ENCODE measurements at places on chromosomes 4 and X. TPM values are rescaled to one million over a fixed set of nuclear protein-coding genes. Genes with fewer than 3 reads are reported as not detected.

- DNase-seq: no peak
Observed at GRCh38 chr4:71639380-71639779, 144.5 kb downstream of the GC start.

DNA sequence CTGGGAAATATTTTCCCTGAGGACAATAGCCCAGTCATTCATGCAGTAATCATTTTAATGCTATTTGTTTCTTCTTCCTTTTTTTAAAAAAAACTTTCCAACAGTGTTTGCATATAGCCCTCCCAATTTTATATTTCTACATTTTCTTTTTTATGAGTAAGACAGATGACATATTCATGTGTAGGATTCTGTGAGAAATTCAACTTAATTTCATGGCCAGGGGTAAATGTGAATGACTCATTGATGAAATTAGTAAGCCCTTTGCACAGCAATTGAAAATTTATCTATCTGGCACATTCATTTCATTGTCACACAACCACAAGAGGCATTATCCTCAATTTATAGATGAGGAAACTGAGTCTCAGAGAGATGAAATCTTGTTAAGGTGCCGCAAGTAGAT lies 13.7 kb upstream of the SMIM20 start:
- DNase-seq: no peak

DNA sequence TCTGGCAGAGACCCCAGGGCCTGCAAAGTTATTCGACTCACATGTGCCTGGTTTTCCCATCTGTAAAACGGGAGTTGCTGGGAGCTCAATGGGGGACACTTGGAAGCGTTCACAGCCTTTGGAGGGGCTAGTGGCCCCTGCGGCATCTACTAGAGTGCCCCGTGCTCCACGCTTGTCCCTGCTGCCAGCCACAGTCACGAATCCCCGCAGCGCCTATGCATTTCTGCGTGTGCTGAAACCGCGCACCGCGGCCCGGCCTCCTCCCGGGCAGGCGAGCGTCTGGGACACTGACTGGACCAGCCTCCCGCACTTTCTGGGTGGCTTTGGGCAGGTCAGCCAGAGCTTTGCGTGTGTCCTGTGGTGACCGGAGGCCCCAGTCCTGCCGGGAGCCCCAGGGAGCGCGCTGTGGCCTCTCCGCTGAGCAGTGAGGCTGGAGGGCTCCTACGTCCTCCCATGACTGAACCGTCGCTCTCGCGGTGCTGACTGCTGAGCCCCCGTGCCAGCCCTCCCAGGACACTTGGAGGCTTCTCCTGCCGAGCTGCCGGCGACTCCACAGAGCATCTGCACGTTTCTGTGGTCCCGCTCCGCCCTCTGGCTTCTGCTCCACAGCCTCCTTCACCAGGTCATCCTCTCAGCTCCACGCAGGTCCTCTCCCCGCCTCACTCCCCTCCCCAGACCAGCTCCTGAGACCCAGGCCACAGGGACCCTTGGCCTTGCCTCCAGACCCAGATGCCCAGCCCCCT lies 36.3 kb downstream of the PIGG start:
- DNase-seq: no peak

DNA sequence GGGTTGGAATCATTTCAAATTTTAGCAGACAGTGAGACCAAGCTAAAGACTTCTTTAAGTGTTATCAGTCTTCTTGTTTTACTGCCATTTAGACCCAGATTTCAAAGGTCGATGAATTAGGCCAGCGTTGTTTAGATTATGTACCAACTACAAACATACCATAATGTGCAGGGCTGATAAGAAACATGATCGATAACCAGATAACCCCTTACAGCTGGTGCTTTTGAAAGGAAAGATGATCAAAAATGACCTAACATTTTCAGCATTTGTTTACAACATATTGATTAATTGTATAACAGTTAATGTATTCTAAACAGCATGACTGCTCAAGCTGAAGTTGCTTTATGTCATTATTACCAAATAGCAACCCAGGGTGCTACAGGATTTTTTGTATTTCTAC lies 400.4 kb upstream of the FAM241A start:
- DNase-seq: no peak

GRCh38 chrX:11374570-11374969 lies 81.4 kb downstream of the AMELX start:
- DNase-seq: no peak

VCX3B gene
- polyA plus RNA-seq: not detected

- no peak for DNase-seq
Observed at GRCh38 chr4:95410387-95410977, 138.3 kb downstream of the UNC5C start.

OPHN1 gene
- 8.5 TPM for polyA plus RNA-seq

DNA sequence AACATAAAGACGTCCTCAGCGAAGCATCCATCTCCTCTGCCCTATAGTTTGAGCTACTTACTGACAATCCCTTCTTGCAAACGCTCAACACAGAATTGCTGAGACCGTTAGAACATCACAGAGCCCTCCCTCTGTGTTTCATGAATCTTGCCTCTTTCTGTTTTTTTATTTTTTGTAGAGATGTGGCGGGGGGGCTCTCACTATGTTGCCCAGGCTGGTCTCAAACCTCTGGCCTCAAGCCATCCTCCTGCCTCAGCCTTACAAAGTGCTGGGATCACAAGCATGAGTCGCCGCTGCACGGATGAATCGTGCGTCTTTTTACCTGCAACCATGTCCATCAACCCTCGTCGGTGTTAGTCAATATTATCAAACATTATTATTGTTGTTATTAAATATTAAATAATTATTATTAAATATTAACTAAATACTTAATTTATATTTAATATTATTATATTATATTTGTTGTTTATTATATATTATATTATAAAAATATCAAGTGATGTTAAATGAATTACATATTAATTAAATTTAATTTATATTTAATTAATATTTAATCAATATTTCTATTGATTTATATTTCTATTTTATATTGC lies 200.7 kb downstream of the CRLF2 start:
- peak; percentile 9 for DNase-seq

DNA sequence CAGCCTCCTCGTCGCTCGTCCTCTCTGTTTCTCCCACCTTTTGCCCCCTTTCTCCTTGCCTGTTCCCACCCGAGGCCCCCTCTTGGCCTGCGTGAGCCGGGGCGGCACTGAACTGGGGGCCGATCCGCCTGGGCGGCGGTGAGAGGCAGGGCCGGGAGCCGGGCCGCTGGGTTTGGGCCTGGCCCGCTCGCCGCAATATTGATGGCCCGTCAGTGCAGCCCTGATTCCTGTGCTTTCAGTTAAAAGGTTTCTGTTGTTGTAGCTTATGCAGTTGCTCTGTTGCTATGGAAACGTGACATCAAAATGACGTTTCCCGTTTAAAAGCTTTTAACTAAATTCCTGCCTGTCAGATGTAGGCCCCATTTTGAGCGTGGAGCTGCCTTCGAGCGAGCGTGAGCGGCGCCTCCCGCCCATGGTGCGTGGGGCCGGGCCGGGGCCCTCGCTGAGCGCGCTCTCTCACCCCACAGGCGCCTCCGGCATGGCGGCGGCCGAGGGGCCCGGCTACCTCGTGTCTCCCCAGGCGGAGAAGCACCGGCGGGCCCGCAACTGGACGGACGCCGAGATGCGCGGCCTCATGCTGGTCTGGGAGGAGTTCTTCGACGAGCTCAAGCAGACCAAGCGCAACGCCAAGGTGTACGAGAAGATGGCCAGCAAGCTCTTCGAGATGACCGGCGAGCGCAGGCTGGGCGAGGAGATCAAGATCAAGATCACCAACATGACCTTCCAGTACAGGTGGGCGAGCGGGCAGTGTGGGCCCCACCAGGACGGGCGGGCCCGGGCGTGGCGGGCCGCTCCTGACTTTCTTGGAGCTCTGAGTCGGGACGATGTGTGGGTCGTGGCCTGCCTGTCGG lies at the start of gene MSANTD1:
Gene MSANTD1 (plus strand): TSS at position 349 of the 851 bp plus-strand sequence. CDS start 64 bp downstream, at position 413.
- no peak for DNase-seq

GRCh38 chr4:181538431-181538830 lies 704.8 kb upstream of the TENM3 start:
- DNase-seq: no peak

- no peak for DNase-seq
Observed at GRCh38 chr4:117420948-117421347, 335.6 kb upstream of the TRAM1L1 start.

DNA sequence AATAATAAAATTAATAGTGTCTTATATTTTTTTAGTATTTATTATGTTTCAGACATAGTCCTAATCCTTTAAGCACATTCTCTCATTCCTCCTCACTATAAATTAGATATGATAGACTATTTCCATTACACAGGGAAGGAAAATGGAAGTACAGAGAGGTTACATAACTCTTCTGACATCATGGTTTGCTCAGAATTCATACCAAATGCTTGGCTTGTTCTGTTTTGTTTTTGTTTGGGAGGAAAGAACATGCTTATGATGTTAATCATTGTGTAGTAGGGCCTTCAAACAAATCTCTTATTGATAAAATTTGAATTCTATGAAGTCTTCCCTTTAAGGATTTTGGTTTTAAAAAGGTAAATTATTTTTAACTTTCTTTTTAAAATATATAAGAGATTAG lies 59.5 kb downstream of the RXFP1 start:
- DNase-seq: no peak

GRCh38 chr4:102574317-102574716 lies 73.2 kb downstream of the NFKB1 start:
- no peak for DNase-seq

DNA sequence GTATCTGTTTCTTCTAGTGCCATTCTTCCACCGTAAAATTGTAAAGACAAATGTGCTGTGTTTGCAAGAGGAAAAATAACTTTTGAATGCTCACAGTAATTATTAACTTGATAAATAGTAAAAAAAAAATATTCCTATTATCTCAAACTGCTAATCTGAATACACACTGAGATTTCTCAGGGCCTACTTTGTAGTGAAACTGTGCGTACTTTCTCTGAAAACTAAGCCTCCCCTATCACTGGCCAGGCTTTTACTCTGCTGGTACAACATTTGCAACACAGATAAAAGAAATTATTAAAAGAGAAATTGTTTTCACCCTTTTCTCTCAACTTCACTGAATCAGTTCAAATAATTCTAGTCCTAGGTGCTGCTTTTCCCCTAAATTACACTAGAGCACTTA lies 137.3 kb downstream of the PRDM5 start:
- DNase-seq: no peak

DNA sequence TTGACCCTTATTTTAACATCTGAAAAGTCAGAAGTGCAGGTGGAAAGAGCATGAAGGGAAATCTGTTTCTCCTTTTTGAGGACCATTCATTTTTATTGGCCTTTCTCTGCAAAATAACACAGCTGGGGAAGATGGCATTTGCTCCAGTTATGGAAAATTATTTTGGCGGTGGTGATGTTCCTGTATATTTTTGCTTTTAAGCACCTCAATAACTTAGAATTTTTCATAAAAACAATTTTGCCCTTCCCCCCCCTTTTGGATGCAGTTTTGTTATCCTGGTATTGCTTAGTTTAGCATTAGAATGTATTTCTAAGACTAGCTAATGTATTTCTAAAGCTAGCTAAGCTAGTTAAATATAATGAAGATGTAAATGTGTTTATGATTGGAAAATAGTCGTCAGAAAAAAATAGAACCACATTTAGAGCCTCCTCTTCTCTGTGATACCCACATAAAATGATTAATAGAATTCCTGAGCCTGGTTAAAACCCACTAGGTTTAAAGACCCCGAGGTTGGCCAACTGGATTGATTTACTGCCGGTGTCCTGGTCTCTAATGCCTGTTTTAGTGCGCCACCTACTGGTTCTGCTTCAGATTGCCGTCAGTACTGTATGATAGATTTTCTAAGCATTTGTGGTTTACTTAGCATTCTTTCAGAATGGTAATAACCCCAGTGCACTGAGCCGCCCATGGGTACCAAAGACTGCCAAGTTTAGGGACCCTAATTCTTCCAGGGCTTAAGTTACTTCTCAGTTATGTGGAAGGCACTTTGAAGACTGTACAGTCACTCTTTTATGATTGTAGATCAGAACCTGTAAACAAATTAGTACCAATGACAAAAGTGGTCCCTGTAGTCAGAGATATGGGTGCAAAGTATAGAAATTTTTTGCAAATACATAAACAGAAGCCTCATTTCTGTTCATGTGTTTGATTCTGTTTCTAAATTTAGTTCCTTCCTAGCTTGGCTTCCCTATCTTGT lies 11.4 kb downstream of the KLF3 start:
- DNase-seq: no peak

UGT2B11 gene
- 2.2 TPM for polyA plus RNA-seq

DNA sequence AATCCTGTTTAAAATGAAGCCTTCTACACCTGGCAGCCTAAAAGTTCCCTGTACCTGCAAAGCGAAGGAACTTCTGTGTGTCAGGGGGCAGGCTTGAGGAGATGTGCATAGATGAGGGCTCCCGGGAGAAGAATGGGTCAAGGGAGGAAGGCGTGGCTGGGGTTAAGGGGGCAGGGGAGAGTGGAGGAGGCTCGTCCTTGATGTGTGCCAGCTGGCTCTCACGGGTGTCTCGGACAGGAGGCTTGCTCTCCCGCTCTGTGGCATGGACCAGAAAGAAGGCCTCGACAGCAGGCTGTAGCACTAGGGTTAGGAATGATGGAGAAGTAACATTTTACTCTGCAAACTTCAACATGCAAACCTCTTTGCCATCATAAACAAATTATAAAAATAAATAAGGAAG lies 104.6 kb upstream of the HSD17B10 start:
- DNase-seq: no peak

DNA sequence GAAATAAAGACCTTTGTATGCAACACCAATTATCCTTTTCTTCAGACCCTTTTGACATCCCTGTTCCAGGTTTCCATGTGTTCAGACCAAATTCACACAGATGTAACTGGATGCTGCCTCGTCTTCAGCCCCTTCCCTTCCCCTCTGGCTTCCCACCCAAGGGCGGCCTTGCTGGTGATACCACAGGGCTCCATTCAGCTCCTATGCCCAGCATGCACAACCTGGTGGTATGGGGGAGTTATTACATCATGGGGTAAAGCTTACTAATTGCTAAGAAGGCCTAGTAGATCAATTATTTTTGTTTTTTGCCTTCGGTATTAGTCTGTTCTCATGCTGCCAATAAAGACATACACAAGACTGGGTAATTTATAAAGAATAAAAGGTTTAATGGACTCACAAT lies 317.0 kb upstream of the CXXC4 start:
- no peak for DNase-seq

DNA sequence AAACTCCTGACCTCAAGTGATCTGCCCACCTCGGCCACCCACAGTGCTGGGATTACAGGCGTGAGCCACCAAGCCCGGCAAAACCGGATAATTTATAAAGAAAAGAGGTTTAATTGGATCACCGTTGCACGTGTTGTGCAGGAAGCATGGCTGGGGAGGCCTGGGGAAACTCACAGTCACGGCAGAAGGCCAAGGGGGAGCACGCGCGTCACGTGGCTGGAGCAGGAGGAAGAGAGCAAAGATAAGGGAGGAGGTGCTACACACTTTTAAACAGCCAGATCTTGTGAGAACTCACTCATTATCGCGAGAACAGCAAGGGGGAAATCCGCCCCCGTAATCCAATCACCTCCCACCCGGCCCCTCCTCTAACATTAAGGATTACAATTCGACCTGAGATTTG lies 177.9 kb upstream of the TENM3 start:
- no peak for DNase-seq

GRCh38 chr4:120844528-120844921 lies 78.0 kb downstream of the PRDM5 start:
- DNase-seq: no peak

GRCh38 chrX:150731795-150732194 lies 38.6 kb downstream of the MTMR1 start:
- DNase-seq: no peak

- DNase-seq: no peak
Observed at GRCh38 chr4:88747351-88747750, 49.7 kb upstream of the NAP1L5 start.

PCDH7 gene
- polyA plus RNA-seq: 20.3 TPM

INTS6L gene
- 22.8 TPM for polyA plus RNA-seq
